ENCODE measurements at places on chromosomes 12 and 14.

- no peak for DNase-seq
Observed at GRCh38 chr14:35438910-35439713, 34.6 kb upstream of the NFKBIA start.

DNA sequence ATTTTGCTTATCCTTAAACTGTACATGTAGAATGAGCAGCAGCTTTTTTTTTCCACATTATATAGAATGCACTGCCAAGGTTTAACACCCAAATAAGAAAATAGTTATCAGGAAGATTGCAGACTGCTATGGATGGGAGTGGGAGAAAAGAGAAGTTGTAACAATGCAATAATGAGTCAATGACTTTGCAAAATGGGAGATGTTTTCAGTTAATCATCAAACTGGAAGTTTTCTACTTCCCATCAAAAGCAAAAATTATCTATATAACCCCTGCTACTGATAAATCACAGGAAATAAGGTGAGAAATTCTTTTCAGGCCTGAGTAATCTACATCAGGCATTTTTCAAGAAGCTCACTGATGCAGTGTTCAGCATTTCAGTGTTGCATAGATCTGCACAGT, 309.1 kb downstream of the GXYLT1 start:
- no peak for DNase-seq

DNA sequence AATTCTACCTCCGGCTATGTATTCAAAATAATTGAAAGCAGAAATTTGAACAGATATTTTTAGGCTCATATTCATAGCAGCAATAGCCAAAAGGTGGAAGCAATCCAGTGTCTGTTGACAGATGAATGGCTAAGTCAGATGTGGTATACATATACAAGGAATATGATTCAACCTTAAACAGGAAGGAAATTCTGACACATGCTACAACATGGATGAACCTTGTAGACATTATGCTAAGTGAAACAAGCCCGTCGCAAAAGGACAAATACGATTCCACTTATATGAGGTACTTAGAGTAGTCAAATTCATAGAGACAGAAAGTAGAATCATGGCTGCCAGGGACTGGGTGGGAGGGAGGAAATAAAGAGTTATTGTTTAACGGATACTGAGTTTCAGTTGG, 331.6 kb downstream of the PCNX1 start:
- no peak for DNase-seq

- no peak for DNase-seq
Observed at GRCh38 chr14:90614696-90615516, 201.3 kb downstream of the TTC7B start.

GRCh38 chr12:95661360-95661759, 110.1 kb upstream of the USP44 start:
- no peak for DNase-seq

Data from BJ (cell line).